C1 segment of cervical spinal cord (tissue), 14 donors: ENCODE measurements at places on chromosomes 2 and 18.

GRCh38 chr2:109185338-109185737 is 56.3 kb downstream of the SH3RF3 start:
- no peak for DNase-seq

DNA sequence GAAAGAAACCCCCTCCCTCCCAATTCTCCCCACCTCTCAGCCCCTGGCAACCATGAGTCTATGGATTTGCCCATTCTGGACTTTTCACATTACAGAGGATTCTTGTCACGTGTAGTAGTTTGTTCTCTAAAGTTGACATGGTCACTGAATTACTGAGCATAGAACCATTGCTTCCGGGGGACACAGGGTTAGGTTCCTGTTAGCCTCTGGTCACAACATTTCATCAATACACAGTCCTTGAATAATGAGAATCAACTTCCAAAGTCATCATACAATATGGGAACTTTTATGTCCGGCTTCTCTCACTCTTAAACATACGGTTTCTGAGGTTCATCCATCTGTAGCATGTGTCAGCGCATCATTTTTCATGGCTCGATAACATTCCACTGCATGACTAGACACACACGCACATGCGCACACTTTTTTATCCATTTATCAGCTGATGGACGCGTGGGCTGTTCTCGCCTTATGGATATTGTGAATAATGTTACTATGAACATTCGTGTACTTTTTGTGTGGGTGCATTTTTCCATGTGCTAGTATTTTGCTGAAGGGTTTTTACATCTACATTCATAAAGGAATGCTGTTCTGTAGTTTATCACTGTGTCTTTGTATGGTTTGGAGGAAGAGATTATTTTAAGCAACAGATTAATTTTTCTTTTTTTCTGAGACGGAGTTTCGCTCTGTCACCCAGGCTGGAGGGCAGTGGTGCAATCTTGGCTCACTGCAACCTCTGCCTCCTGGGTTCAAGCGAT is 48.1 kb downstream of the PARD6G start:
- DNase-seq, result no peak

DNA sequence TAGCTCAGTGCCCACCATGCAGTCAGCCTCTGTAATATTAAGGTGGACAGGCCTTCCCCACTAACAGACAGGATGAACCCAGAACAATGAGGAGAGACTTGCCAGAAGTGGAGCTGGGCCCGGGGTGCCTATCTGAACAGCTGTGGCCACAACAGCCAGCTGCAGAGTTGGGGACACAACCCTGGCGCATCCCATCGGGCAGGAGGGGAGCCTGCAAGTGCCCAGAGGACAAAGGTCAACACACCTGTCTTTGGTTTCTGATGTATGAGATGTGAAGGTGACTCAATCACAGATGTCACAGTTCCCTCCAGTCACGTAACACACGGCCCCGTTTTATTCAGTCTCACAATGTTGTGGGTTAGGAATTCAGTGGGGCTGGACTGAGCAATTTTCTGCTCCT is 48.2 kb upstream of the TAF1B start:
- DNase-seq, result no peak

DNA sequence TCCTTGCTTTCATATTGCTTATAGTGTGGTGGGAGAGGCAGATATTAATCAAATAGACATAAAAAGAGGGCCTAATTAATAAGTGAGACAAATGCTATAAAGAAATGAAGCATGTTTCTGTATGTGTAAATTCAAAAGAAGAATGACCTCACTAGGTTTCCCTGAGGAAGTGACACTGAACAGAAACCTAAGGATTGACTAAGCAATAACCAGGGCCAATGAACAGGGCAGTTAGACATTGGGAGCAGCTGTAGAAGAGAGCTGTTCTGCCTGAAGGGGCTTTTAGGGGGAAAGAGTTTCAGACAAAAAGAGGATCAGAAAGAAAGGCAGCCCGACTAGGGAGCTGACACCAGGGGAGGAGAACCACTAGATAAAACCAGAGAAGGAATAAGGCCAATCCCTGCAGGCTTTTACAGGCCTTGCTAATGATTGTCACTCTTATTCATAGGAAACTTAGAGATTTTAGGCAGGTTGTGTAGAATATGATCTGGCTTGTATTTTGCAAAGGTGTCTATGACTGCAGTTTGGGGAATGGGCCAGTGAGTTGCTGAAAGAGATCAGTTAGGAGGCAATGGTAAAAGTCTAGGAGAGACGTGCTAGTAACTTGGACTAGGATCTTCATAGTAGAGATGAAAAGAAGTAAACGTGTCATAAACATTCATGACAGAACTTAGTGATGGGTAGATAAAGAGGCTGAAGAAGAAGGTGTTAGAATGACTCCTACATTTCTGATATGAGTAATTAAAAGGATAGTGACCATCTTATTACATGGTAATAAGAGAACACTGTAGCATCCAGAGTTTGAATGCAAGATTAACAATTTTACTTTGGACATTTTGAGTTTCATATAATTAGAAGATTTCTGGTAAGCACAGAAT is 26.8 kb upstream of the NABP1 start:
- no peak for DNase-seq

DNA sequence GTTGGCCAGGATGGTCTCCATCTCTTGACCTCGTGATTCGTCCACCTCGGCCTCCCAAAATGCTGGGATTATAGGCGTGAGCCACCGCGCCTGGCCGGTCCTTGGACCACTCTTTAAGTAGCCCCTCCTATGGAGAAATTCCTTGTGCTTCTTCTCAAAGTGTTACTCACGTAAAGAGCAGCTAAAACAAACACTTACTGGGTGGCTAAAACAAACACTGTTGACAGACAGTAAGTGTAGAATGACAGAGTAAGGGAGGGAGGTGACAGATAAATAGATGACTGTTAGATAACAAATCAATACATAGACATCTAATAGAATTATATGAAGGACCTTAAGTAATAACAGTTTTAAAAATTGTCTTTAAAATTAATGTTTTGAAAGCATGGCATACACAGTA is 40.9 kb upstream of the RASGRP3 start:
- no peak for DNase-seq

DNA sequence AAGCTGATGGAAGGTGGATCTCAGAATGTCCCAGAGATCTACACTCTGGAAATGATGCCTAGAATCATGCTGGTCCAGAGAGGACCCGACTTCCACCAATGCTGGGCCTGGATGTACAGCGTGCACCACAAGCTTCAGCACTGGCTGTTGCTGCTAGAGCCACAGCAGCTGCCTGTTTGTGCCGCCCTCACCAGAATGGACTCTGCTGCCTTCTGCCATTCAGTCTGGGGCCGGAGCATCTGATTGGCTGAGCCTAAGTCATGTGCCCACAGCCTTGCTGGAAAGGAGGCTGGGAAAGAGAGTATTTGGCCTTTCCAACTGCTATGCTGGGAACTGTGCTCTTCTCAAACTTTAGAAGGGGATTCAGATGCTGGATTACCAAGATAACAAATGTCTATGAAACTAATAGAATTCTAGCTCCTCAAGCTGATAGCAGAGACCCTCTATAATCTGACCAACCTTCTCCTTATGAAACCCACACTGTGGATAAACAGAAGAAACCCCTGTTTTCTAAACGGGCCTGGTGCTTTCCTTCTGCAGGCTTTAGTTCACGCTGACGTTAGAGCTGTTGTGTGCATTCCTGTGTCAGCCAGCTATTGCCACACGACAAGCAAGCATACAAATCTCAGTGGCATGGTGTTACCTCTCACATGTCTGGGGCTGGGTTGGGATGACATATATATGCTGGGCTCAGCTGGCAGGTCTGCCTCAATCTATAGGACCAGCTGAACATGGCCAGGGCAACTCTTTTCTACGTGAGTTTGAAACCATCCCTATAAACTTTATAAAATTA is 4.1 kb upstream of the LOXHD1 start:
- peak; percentile 62 for DNase-seq

DNA sequence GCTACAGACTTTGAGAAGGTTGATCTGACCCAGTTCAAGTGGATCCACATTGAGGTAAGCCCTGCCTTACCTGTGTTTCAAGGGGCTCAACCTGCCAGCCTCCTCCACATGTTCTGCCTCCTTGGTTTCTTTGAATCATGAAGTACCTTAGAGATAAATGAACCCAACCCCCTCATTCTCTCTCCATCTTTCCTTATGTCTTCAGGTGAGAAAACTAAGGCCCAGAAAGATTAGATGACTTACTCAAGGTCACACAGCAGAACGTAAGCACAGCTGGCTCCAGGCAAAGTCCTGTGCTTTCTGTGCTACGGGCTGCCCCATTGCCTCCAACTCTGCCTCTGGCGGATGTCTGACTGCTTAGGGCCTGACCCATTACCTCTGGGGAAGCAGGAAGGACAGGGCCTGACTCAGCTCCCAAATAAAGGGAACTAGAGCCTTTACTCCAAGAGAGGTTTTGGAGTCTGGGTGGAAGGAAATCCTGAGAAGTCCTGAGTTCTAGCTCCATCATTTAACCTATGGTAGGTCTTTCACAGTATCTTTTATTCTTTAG is 10.3 kb downstream of the KHK start:
- no peak for DNase-seq

DNA sequence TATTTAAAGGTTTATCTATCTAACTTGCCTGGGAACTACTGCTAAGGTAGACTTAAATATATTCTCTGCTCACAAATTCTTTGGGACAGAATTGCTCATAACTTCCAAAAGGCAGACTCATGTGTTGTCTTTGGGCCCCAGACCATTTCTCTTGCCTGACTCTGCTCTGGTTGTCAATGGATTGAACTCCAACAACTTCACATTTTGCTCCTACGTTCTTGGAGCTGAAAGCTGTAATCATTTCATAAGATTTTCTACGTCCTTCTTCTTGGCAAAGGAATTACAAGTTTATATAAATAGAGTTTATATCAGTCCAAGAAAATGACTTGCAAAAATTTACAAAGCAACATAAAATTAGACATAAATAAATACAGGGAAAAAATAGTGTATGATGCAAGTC is 32.9 kb upstream of the PPM1B start:
- no peak for DNase-seq

DNA sequence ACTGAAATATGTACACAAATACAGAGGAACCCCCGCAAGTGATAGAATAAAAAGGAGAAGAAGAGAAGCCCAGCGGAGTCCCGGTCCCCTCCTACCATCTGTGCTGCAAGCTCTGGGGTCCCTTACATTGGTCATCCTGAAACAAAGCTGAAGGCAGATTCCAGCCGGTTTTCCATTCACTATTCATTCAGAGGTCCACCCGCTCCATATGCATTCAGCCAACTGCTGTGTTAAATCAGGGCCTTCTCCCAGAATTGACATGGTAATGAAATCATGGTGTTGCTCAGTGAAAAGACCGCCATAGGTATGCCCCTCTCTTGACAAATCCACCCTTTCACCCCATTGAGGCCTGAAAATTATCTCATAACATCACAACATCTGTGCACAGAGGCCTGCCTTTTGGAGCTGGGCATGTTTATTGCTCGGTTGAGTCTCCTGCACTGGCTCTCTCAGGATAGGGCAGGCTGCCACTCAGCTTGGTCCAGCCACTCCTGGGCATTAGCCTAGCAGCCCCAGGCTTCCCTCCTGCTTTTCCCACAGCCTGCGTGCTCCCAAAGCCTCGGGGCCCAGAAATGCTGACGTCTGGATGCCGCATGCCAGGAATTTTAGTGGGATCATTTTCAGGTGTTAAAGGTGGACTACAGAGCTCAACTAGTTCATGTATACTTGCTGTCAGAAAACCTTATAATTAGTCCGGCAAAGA is 39.3 kb upstream of the ID2 start:
- peak; percentile 15 for DNase-seq

DNA sequence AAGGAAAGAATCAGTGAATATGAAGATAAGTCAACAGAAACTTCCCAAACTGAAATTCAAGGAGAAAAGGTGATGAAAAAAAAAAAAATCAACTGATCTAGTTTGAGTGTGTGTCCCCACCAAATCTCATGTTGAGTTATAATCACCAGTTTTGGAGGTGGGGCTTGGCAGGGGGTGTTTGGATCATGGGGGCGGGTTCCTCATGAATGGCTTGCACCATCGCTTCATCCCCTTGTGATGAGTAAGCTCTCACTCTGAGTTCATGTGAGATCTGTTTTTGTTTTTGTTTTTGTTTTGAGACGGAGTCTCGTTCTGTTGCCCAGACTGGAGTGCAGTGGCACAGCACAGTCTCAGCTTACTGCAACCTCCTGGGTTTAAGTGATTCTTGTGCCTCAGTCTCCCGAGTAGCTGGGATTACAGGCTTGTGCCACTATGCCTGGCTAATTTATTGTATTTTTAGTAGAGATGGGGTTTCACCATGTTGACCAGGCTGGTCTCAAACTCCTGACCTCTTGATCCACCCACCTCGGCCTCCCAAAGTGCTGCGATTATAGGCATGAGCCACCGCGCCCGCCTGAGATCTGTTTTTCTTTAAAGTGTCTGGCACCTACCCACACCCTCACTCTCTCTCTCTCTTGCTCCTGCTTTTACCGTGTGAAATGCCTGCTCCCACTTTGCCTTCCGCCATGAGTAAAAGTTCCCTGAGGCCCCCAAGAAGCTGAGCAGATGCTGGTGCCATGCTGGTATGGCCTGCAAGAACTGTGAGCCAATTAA is 4.0 kb upstream of the SLC66A2 start:
- no peak for DNase-seq

DNA sequence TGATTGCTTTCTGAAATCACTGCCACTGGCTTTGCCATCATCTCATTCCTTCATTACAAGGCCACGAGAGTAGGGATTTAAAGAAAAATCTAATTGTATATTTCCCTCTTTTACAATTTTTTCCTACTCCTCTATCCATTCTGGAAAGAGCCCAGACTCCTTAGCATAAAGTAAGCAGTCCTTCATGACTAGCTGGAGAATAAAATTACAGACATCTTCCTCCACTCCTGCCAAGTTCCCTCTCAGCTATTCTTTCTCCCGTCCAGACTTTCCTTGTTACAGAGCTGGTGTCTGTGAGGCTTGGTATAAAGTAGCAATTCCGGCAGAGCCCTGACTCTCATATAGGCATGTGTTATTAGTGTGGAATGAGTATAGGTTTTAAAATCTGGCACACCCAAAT is 806.8 kb downstream of the PLCL1 start:
- DNase-seq, result no peak

DNA sequence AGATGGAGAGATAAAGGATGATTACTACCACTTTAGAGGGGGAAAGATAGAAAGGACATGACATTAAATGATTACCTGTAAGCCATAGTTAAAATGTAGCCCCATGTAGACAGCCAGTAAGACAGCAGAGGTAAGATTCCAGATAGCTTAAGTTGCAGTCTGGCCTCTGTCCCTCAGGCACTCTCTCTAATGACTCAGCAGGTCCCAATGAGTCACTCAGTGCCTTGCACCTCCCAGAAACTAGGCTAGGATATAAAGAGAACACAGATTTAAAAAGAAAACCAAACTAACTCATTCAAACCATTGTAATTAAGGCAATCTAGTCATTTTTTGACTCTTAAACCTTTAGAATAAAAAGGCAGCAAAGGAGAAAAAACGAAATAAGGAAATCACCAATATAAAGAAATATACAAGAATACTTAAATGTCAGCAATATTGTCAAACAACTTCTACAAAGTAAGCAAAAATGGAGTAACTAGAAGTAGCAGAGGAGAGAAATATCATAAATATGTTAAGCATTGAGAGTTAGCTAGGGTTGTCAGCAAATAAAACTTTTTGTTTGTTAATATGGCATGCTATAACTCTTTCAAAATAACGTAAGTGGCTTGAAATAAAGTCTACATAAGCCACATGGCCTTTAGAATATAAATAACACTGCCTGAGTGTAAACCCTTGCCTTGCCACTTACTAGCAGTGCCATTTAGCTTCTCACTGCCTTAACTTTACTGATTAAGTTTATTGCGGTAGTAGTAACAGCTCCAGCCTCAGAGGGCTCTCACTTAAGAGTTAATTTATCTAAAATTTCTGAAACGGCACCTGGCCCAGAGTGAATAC is 48.5 kb downstream of the SOCS6 start:
- DNase-seq, result no peak

- DNase-seq, result no peak
Measured at GRCh38 chr2:205002390-205002789, 457.1 kb downstream of the PARD3B start.

- no peak for DNase-seq
Measured at GRCh38 chr2:69723791-69724190, 18.1 kb upstream of the ANXA4 start.
